GM12864 (cell line): ENCODE measurements at places on chromosomes 11 and 22.

GRCh38 chr11:82889133-82890001, 10.9 kb downstream of the PRCP start:
- no peak for DNase-seq

- no peak for DNase-seq
Observed at GRCh38 chr11:21446939-21447590, 745.8 kb upstream of the ANO5 start.

GRCh38 chr22:37664249-37665101, 6.0 kb downstream of the PDXP start:
- no peak for DNase-seq

GRCh38 chr11:794013-794765, 3.9 kb downstream of the SLC25A22 start:
- no peak for DNase-seq

- no peak for DNase-seq
Observed at GRCh38 chr22:35631597-35631996, 14.5 kb upstream of the MB start.

- no peak for DNase-seq
Observed at GRCh38 chr11:46263120-46263519, 14.3 kb upstream of the CREB3L1 start.

DNA sequence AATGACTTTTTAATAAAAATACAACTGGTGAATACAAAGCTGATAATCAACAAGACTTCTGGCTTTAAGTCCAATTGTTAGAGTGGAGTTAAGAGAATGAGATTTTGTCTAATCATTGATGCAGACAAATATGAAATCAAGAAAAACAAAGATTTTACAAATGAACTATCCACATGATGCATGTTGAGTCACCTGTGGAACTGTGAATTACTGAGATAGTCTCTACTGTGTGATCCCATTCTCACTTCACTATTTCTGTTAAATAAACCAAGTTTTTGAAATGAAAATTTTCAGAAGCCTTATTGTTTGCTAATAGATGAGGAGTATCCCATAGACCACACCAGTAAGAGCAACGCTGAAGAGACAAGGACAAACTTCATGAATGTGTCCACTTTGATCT, 8.4 kb upstream of the CTSC start:
- no peak for DNase-seq

DNA sequence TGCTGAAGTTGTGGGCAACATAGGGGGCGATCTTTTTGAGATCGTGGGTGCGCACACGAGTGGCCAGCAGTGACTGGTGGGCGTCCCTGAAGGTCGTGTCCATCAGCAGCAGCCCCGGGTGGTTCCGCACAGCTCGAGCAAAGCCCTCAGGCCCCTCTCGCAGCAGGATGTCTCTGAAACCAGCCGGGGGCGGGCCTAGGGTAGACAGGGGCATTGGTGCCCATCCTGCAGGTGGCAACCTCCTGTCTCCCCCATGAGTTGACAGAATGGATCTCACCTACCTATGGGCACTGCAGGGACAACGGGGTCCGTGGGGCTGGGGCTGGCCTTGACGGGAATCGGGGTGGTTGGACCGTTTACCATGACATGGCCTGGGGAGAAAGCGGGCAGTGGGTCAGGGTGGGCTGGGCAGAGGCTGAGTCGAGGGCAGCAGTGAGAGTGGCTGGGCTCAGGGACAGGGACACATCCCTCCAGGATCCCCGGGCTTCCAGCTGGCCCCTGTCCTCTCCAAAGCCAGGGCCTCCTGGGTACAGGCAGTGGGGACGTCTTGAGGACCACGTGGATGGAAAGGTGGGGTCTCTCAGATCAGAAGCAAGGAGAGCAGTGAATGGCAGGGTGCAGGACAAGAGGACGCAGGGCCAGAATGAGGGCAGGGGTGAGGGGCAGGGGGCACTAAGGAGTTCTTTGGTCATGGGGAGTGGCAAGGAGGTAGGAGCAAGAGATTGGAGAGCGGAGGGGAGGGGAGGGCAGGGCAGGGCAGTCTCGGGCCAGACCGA, 4.2 kb upstream of the LRFN4 start:
- DNase-seq = no peak

- DNase-seq = no peak
Observed at GRCh38 chr11:127193950-127194349, 193.4 kb upstream of the KIRREL3 start.

DNA sequence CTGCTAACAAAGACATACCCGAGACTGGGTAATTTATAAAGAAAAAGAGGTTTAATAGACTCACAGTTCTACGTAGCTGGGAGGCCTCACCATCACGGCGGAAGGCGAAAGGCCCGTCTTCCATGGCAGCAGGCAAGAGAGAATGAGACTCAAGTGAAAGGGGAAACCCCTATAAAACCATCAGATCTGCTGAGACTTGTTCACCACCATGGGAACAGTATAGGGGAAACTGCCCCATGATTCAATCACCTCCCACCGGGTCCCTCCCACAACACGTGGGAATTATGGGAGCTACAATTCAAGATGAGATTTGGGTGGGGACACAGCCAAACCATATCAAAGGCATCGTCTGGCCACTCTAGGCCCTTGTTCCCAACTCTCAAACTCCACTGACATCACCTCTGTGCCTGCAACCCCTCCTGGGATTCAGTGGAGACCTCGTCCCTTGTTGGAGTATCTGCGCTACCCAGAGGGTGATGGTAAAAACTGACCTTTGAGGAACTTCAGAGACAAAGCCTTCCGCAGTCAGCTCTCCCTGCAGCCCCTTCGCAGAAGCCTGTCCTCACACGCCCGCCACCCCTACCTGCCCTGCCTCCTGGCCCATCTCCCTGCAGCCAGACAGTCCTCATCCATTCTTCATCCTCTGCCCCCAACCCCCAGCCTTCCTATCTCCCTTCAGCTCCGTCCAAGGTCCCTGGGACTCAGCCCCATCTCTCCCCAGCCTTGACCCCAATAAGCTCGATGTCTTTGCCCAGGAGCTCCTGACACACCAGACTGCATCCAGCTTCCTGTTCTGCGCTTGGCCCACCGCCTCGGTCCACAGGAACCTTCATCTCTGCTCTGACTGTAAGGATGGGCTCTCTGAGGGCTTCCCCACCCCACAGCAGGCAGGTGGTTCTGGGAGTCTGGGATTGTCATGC, 15.8 kb downstream of the CCND1 start:
- DNase-seq = no peak

GRCh38 chr11:105103336-105103735, 36.2 kb downstream of the CARD18 start:
- no peak for DNase-seq

DNA sequence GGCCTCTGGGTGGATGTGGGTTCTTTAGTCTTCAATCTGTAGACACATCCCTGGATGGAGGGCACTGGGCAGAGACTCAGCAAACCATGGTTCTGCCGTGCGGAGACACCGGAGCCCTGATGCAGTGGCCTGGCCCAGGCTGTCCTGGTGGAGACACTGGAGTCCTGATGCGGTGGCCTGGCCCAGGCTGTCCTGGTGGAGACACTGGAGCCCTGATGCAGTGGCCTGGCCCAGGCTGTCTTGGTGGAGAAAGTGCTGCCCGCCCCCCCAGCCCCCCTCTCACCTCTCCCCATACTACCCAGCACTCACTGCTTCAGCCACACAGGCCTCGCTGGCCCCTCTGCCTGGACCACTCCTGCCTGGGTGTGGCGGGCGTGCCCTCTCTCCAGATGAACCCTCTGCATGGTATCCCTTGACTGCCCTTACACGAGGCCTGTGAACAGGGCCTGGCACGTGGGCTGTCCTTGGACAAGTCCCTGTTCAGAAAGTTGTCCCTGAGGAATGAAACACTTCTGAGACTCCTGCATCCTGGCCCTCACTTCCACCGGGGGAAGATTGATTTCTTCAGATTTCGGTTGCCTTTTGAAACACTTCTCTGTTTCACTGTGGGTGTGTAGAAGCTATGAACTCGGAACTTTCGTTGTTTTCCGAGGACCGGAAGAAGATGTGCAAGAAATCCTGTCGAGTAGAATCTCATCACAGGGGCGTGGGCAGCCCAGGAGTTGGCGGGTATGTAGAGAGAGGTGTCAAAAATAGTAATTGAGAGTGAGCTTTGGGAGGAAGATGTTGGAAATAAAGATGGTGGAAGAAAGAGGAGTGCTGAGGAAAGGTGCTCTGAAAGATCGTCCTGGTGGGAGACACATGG, 26.2 kb downstream of the IGHMBP2 start:
- no peak for DNase-seq

DNA sequence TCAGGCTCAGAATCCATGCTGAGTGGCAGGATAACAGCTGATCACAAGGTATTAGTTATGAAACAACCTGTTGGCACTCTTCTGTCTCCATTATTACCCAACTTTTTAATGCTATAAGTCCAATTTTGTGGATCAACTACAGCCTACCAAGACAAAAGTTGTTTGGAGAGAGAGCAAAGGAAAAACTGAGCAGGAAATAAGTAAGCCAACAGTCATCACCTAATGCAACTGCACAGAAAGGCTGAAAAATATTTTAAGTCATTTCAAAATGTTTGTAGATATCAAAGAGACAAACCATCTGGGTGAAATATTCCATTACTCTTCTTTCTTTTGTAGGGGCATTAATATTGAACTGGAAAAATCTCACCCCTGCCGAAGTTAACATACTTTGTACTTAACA, 41.6 kb downstream of the FDX1 start:
- no peak for DNase-seq
